Pulmonary artery endothelial cell (primary cell): ENCODE measurements at places on chromosomes 1 and 21. TPM values are rescaled to one million over a fixed set of nuclear protein-coding genes. Genes with fewer than 3 reads are reported as not detected.

- DNase-seq = no peak
These were observed 97.9 kb upstream of the RAB3GAP2 start for GRCh38 chr1:220370041-220370700.

DNA sequence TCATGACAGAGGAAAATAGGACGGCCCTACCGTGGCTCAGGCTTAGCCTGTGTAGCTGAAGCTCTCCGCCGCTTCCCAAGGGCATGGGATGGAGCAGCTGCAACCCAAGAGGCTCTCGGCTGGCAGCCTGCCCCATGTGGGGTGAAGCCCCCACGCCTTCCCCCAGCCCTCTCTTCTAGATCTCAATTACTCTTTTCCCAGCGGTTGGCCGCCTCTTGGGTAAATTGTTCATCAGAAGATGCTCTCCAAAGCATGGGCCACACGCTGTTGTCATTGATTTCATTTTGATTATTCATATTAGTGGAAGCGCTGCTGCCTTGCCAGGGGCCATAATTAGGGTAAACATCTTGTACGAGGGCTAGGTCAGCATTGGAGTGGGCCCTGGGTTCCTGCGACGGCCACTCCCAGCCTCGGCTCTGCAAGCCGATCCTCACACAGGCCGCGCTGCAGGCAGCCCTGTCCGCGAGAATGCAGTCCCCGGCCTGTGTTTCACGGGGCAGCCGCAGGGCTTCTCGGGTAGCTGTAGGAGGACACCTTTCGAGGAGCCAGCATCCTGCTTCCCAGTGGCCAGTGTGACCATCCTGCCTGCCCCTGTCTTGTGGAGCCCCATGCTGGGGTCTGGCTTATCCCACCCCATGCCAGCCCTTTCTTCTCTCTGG lies 114.4 kb upstream of the VAMP3 start:
- DNase-seq = no peak

- peak; percentile 1 for DNase-seq
These were observed 1.3 kb downstream of the NTNG1 start for GRCh38 chr1:107142140-107142542.

GRCh38 chr1:234302354-234302962 lies 70.8 kb upstream of the COA6 start:
- no peak for DNase-seq

- DNase-seq = peak; percentile 61
These were observed 2.2 kb downstream of the NEK7 start for GRCh38 chr1:198158735-198159589.

DNA sequence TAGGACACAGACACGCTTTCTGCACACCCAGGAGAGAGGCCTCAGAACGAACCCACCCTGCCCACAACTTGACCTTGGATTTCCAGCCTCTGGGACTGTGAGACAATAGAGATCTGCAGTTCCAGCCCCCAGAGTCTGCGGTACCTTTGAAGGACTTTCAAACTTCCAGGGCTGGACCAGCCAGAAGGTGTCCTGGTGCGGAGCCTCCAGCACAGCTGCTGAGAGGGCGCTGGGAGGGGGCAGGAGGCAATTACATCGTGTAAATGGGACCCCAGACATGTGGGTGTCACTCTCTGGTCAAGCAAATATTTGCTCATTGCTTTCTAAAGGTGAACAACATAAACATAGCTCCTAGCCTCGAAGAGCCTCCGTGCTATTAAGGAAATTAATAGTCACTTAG lies 58.7 kb upstream of the ACTRT2 start:
- DNase-seq = no peak

DNA sequence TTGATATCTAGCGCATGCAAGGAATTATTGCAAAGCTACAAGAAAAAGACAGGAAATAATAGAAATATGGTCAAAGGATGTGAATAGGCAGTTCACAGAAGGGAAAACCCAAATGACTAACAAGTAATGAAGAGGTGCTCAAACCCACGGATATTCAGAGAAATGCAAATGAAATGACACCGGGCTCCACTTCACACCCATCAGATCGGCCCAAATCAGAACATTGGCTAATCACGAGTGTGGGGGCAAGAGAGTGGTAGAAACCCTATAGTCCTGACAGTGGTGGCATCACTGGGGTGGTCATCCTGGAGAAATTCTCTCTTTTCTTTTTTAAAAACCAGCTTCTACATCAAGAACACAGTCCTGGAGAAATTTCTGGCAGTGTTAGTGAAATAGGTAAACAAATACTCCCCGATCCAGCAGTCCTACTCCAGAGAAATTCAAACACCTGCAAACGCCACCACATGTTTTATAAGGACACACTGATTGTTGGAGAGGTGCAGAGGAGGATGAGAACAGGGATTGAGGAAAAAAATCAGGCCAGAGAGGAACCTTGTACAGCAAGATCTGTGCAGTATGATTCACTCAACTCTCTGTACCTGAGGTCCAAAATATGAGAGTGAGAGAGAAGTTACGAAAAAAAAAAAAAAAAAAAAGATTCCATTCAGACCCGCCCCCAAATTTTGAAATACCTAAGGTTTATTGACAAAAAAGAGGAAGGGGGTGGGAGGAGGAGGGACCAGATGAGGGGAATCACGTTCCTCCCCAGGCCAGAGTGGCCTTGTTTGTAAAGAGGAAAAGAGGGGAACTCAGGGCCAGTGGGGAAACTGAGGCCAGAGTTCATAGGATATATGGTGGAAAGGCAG lies 9.2 kb upstream of the TNFRSF1B start:
- DNase-seq = no peak

- no peak for DNase-seq
These were observed 167.0 kb downstream of the FAM78B start for GRCh38 chr1:165999826-166000225.

GRCh38 chr1:54950006-54950368 lies 30.4 kb upstream of the TMEM61 start:
- peak; percentile 27 for DNase-seq

GRCh38 chr1:99691175-99691574 lies 45.3 kb downstream of the PALMD start:
- DNase-seq = peak; percentile 91

GRCh38 chr21:33829844-33830243 lies 85.8 kb downstream of the ATP5PO start:
- no peak for DNase-seq

- no peak for DNase-seq
These were observed 16.2 kb downstream of the ATP1A4 start for GRCh38 chr1:160167580-160167979.

GRCh38 chr1:33261344-33261743 lies 5.1 kb downstream of the ZNF362 start:
- no peak for DNase-seq

- DNase-seq = no peak
These were observed 9.1 kb downstream of the SEMA4A start for GRCh38 chr1:156162430-156163037.

DNA sequence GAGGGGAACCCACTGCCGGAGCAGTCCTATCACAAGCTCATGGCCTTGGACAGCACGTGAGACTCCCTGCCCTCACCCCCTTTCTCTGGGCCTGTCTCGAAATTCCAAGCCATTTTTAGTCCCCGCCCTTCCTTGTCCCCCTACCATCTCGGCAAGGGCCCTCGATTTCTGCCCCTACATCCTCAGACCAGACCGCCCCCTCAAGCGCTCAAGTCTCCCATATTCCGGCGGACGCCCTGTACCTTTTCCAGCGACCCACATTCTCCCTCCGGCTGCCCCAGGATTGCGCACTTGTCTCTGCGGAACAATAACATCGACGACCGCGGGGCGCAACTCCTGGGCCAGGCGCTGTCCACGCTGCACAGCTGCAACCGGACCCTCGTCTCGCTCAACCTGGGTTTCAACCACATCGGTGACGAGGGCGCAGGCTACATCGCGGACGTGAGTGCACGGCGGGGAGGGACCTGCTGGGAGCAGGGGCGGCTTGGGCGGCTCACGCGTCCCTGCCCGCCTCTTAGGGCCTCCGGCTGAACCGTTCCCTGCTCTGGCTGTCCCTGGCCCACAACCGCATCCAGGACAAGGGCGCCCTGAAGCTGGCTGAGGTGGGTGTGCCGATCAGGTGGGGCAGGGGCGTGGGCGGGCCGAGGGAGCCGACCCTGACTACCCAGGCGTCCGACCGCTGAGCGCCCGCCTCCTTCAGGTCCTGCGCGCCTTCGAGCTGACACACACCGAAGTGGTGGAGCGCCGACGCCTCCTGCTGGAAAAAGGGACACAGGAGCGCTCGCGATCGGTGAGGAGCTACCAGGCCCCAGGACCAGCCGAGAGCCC lies 7.0 kb downstream of the LRRC71 start:
- DNase-seq = peak; percentile 41

- DNase-seq = no peak
These were observed 33.9 kb upstream of the INSL5 start for GRCh38 chr1:66834926-66835325.

DNA sequence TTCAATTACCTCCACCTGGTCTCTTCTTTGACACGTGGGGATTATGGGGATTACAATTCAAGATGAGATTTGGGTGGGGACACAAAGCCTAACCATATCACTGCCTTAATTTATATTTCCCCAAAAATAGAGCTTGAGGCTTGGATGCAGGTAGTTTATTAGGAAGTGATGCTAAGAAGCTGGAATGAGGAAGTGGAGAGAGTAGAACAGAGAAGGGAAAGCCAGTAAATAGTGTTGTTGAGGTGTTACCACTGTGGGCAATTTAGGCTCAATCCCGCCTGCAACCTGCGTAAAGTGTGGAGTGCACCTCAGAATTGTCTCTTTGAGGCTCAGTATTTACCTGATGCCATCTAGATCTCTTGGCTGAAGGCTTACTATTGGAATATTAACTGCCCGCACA lies 4.9 kb upstream of the DOCK7 start:
- DNase-seq = no peak

DNA sequence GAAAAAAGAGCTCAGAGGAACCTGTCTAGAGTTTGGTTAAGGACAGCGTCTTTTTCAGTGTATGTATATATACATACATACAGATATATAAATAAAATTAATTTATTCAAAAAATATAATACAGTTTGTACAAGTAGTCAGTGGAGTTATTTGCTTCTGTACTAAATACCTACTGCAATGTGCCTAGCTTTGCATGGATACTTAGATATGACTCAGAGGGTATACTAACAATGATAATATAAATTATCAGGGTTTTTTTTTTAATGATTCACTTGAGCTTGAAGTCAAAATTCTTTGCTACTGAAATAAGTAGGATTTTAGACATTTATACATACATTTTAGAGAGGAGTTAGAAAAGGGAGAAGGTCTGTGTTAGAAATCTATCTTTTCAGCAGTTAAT lies 117.9 kb downstream of the PHTF1 start:
- no peak for DNase-seq

GRCh38 chr1:161816201-161816600 lies 50.1 kb downstream of the ATF6 start:
- no peak for DNase-seq

GRCh38 chr1:88847643-88848042 lies 43.7 kb downstream of the GTF2B start:
- no peak for DNase-seq

- DNase-seq = no peak
These were observed 26.5 kb downstream of the SSBP3 start for GRCh38 chr1:54379555-54380289.

GRCh38 chr1:69269491-69269890 lies 298.2 kb upstream of the LRRC7 start:
- no peak for DNase-seq

- DNase-seq = no peak
These were observed 46.3 kb downstream of the POU2F1 start for GRCh38 chr1:167266965-167267364.

DNA sequence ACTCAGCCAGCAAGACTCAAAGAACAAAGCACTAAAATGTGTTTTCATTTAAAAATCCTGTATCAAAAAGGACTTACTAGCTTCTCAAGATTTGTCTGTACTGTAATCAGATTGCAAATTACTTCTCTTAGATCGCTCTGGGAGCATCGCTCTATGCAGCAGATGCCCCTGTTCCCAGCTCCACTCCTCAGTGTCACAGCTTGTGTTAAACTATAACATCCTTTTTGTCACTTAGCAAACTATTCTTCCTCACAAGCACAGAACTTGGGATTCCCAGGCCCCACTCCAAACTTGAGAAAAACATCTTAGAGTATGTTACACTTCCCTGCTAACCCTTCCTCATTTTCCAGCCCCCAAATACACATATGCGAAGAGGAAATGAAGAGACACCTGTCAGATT lies 85.1 kb upstream of the CHRM3 start:
- DNase-seq = no peak

DNA sequence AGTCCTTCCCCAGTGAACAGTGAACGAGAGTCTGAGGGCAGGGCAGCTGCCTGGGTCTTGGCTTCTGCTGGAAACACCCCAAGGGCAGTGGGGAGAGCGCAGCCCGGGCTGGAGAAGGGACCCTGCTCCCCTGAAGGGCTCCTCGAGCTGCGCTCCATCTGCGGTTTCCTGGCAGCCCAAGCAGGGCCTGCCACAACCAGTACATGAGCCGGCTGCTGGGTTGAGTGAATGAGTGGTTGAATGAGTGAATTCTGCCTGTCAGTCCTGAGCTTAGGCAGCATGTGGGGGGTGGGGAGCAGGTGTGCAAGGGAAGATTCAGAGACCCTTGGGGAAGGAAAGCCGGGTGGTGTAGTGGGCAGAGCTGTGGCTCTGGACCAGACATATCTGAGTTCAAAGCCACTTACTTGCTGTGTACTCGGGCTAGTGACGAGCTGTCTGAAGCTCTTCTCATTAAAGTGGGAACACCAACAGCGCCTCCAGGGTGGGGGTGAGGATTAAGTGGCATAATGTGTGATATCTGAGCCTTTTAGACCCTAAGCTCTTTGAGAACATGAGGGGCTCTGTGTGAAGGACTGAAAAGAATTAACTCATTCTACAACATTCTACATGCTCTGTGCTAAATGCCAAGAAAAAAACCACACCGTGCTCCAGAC lies 3.7 kb downstream of the OPRD1 start:
- no peak for DNase-seq

GRCh38 chr1:226646026-226646869 lies 92.8 kb downstream of the ITPKB start:
- no peak for DNase-seq

GRCh38 chr1:219325368-219325742 lies 151.7 kb downstream of the LYPLAL1 start:
- DNase-seq = no peak

- DNase-seq = no peak
These were observed 29.9 kb downstream of the FAF1 start for GRCh38 chr1:50930193-50930592.

- no peak for DNase-seq
These were observed 11.1 kb downstream of the CERS2 start for GRCh38 chr1:150963321-150964163.

The SPATA1 gene
- 0.66 and 0.95 TPM in 2 replicates for total RNA-seq

The NBPF11 gene
- total RNA-seq = 3.5 and 4.1 TPM in 2 replicates

The HFM1 gene
- total RNA-seq = 0.07 TPM in 2 replicates

The SOAT1 gene
- 15.2 and 33.3 TPM in 2 replicates for total RNA-seq

The AQP10 gene
- total RNA-seq = 0.07 and 0.13 TPM in 2 replicates

The ERRFI1 gene
- total RNA-seq = 42.6 and 51.0 TPM in 2 replicates

The OR2T27 gene
- not detected in 2 replicates for total RNA-seq

The OR2G6 gene
- not detected in 2 replicates for total RNA-seq

The JAM2 gene
- total RNA-seq = 2.2 TPM in 2 replicates

The SLC35F3 gene
- total RNA-seq = not detected in 2 replicates

The IRF6 gene
- 18.4 and 24.3 TPM in 2 replicates for total RNA-seq

The BATF3 gene
- total RNA-seq = 2.6 and 3.0 TPM in 2 replicates

The RSPH1 gene
- 0.07 TPM in 1 of 2 replicates, not detected in the other for total RNA-seq

The C4BPA gene
- total RNA-seq = not detected in 2 replicates

The TRIM63 gene
- not detected in 2 replicates for total RNA-seq
